Fibroblast of the conjunctiva (primary cell): ENCODE measurements at places on chromosomes 2 and 18.

- no peak for DNase-seq
These were observed 23.5 kb downstream of the TNS1 start for GRCh38 chr2:217979151-217979811.

DNA sequence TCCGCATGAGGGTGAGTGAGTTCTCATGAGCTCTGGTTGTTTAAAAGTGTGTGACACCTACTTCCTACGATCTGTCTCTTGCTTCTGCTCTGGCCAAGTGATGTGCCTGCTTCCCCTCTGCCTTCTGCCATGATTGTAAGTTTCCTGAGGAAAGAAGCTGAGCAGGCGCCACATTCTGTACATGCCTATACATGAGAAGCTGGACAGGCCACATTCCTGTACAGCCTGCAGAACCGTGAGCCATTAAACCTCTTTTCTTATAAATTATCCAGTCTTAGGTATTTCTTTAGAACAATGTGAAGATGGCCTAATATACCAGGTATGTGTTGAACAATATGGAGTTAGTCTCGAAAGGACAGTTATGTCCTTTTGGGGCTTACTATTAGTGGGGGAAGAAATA, 281.0 kb downstream of the ALK start:
- no peak for DNase-seq

GRCh38 chr2:5826979-5827655, 134.9 kb downstream of the SOX11 start:
- no peak for DNase-seq

GRCh38 chr2:133502678-133503077, 65.6 kb downstream of the NCKAP5 start:
- DNase-seq: no peak

- peak; percentile 35 for DNase-seq
These were observed 85.5 kb upstream of the PGAP1 start for GRCh38 chr2:197011801-197012641.

DNA sequence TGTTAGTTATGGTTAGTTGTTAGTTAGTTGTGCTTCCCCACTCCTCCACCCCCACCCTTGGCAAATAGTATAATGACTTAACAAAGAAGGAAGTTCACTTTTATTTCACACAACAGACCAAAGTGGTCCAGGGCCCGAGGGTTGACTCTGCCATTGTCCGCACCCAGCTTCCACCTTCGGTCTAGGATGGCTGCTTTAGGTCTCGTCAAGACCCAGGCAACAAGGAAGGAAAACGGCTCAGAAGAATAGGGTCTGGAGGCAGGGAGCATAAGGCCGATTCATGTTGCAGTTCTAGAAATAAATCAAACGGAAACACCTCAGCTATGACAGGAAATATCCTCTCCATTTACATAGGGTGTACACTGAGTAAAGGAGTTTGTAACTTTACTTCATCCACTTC, 206.0 kb upstream of the CXCR4 start:
- no peak for DNase-seq

GRCh38 chr2:239297142-239298004, 103.4 kb downstream of the HDAC4 start:
- DNase-seq: no peak

- DNase-seq: no peak
These were observed 280.3 kb downstream of the NDUFA10 start for GRCh38 chr2:239744706-239745340.

- peak; percentile 80 for DNase-seq
These were observed 85.3 kb downstream of the C2orf74 start for GRCh38 chr2:61247204-61247812.

DNA sequence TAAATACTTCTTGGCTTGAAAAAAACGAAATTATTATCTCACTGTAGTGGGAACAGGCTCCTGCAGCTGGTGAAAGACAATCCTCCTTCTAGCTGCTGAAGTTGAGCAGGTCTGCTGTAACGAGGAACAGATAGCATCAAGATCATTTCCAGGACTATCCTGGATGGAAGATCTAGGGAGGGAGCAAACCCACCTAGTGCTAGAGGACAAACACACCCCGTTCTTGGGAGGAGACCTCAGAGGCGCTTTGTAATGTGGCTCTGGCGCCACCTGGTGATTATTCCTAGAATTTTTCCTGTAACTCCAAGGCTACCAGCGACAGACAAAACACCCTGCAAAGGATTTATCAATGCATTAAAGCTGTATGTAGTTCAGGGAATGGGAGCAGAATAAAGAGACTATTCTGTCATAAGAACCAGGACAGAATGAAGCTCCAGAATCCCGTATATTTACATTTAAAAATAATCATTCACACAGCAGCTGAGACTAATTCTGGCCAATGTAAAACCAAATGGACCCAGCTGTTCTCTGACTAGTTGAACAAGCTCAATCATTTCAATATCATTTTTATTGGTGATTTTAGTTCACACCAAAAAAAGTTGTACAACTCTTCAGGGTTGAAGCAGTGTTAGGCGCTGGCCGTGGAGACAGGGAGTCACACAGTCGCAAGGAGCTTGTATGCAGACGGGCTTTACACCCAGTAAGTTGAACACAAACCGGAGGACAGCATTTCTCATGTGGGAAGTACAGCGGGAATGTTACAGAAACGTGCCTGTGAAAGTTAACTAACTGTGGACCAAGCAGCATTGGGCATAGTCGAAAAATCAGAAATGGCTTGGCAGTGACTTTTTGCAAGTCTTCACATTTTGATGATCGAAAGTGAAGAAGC, 290.3 kb downstream of the TRIB2 start:
- peak; percentile 53 for DNase-seq

GRCh38 chr18:28045176-28045810, 131.6 kb downstream of the CDH2 start:
- DNase-seq: no peak

DNA sequence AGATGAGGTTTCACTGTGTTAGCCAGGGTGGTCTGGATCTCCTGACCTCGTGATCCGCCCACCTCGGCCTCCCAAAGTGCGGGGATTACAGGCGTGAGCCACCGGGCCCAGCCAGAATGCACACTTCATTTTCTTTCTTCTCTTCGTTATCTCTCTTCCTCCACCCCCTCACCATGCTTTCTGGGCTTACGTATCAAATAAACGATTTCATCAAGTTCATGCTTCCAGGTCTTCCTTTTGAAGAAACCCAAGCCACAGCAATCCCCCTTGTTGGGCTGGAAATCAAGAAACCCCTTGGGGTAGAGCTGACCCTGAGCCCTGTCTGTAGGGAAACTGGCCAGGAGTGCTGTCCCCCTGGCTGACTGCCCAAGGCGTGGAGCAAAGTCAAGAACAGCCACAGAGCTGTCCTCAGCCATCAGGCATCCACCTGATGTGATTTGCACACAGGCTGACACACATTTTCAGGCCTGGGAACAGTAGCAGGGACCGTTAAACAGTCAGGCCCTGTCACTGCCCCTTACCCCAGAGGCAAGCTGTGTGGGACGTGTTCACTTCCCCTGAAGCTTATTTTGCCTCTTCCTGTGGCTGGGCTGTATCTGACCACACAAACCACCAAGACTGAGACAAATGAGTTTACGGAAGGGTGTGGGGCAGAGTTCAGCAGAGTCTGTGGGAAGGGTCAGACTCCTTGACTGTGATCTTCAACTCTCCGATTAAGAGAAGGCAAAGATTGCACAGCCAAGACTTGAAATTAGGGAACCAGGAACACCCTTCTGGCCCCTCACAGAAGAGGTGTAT, 15.1 kb upstream of the NMUR1 start:
- DNase-seq: no peak

GRCh38 chr18:35303610-35304009, 13.6 kb upstream of the ZSCAN30 start:
- no peak for DNase-seq

GRCh38 chr2:88885679-88886416, 194.4 kb downstream of the RPIA start:
- no peak for DNase-seq

- DNase-seq: no peak
These were observed 75.9 kb downstream of the TTN start for GRCh38 chr2:178731300-178731699.

DNA sequence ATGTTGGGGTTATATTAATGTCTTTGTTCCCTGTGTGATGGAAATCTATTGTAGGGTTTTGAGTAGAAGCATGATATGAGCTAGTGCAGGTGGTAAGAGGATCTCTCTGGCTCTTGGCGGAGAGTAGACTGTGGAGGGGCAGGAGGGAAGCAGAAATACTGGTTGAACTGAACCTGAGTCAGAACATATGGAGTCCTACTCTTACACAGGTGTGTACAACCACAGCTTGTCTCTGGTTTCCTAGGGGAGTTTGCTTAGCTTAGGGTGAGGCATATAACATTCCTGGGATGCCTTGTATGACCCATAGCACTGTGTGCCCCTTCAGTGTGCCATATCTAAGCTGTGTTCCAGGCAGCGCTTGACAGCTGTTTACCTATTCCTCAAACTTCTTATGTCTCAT, 97.3 kb upstream of the GCFC2 start:
- DNase-seq: no peak

DNA sequence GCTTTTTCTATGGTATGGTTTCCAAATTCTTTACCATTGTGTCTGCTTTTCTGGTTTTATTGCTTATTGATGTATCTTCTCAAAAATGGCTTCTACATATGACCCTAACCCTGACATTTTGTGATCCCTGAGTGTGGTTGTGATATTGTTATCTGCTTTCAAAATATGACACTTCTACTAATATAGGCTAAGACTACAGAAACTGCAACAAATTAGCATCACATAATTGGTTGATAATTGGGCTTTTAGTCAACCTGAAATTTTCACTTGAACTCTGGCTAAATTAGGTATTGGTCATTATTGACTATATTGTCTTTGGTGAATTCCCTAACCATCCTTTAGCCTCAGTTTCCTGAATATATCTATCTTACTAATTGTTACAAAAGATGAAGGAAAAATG, 246.1 kb downstream of the PIK3C3 start:
- no peak for DNase-seq

DNA sequence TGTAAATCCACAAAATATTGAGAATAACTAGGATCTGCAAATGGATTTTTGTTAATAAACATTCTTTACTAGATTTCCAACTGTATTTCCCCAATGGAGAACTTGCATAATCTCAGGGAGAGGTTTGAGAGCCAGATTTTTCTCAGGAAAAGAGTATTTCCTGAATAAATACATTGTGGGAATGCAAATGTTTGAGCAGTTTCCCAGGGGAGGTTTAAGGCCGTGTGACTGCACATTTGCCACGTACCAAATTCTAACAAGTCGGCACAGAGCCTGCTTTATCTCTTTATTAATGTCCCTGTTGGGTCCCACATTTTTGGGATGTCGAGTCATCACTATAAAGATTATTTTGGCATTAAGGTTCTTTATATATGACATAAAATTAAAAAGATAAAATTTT, 27.0 kb downstream of the TFPI start:
- no peak for DNase-seq

DNA sequence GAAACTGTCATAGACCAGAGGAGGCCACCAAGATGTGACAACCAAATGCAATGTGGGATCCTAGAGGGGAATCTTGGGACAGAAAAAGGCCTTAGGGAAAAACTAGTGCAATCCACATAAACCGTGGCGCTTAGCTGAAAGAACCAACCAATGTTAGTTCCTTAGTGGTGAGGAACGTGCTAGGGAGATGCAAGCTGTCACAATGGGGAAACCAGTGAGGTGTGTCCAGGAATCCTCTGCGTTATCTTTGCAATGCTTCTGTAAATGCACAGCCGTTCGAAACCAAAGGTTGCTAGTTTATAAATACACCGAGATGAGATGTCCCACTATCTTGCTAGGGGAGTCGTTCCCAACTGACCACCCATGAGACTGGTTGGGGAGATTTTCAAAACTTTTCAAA, 157.0 kb upstream of the ID2 start:
- DNase-seq: no peak

- peak; percentile 35 for DNase-seq
These were observed 11.2 kb downstream of the ANKAR start for GRCh38 chr2:189685540-189686229.

DNA sequence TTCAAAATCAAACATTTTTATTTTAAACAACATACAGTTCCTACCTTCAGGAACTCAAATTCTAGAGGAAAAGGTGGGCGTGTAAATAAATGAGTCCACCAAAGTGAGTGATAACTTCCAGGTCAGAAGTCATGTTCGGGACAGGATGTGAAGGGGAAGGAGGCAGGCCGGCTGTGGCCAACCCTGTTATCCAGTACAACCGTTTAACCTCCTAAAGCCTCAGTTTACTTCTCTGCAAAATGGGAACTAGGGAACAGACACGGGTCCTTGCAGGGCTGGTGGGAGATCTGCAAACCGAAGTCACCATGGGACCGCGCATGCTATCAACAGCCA, 373 bp downstream of the EIPR1 start:
- DNase-seq: no peak

- DNase-seq: no peak
These were observed 2.7 kb downstream of the METTL5 start for GRCh38 chr2:169822036-169822435.

- DNase-seq: peak; percentile 64
These were observed 39.5 kb upstream of the MCFD2 start for GRCh38 chr2:46954951-46955571.

GRCh38 chr2:11396467-11397445, 52.3 kb upstream of the ROCK2 start:
- DNase-seq: no peak

DNA sequence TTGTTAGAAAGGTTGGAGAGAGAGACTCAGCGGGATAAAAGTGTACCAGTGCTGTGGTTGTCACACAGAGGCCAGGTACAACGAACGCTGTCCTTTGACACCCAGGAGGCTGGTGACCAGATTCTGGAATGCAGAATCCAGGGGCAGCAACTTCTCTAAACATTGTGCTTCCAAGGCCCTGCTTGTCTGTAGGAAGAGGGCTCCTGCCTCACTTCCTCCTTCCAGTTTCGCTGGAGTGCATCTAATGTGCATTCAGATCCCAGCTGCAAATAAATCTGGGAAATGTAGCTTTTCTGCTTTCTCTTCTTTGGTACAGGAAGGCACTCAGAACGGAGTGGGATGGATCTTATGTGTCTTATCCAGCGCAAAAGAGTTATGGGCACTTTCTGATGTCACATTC, 171.8 kb upstream of the ATP5MC3 start:
- DNase-seq: no peak

- DNase-seq: no peak
These were observed 145.4 kb downstream of the RTN4 start for GRCh38 chr2:54904836-54905235.

- DNase-seq: no peak
These were observed 46.1 kb upstream of the PLB1 start for GRCh38 chr2:28449488-28450395.
